Left cardiac atrium (tissue), 4 donors: ENCODE measurements at places on chromosomes 2 and 18. TPM values are rescaled to one million over a fixed set of nuclear protein-coding genes. Genes with fewer than 3 reads are reported as not detected.

PRSS56 gene
- 0.16 TPM for total RNA-seq

LINC00305 gene
- total RNA-seq: not detected

SLC16A14 gene
- 3.1 TPM for total RNA-seq

GRCh38 chr2:14451312-14451711 is 181.2 kb upstream of the LRATD1 start:
- DNase-seq: no peak

GRCh38 chr2:161982548-161983330 is 91.3 kb downstream of the DPP4 start:
- no peak for DNase-seq

- no peak for DNase-seq
Observed at GRCh38 chr2:190876631-190877030, 4.0 kb upstream of the GLS start.

GRCh38 chr2:218813771-218814460 is 17.7 kb downstream of the PRKAG3 start:
- no peak for DNase-seq

DNA sequence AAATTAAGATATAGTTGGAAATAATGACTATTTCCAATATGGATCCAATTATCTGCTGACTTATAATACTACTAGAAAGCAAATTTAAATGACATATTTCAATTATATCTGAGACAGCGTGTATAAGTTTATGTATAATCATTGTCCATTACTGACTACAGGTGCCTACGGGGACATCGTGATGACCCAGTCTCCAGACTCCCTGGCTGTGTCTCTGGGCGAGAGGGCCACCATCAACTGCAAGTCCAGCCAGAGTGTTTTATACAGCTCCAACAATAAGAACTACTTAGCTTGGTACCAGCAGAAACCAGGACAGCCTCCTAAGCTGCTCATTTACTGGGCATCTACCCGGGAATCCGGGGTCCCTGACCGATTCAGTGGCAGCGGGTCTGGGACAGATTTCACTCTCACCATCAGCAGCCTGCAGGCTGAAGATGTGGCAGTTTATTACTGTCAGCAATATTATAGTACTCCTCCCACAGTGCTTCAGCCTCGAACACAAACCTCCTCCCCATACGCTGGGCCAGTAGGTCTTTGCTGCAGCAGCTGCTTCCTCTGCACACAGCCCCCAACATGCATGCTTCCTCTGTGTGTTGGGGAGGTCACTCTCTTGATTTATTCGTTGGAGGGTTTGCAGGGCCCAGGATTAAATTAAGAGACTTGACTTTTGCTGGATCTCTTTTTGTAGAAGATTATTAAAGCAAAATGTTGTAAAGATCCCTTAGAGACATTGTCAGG is 194.4 kb downstream of the RPIA start:
- DNase-seq: no peak

DNA sequence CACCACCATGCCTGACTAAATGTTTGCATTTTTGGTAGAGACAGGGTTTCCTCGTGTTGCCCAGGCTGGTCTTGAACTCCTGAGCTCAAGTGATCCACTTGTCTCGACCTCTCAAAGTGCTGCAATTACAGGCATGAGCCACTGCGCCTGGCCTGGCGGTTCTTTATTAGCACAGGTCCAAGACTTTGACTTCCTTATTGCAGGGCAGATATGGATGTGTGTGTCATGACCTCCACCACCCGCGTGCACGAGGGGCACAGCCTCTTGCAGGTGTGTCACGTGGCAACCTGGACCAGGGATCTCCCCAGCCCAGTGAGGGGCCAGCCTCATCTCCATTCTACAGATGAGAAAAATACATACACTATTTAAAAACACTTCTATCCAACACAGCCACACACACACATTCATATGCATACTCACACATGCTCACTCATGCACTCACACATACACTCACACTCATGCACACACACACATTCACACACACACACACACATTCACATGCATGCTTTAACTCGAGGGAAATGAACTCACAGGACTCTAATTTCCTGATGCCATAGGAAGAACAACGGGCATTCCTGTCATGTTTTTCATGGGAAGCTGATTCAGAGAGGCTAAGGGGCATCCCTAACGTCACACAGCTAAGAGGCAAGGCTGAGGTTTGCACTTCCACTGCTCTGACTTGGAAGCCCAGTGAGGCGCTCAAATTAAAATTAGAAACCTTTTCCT is 38.8 kb downstream of the RRM2 start:
- no peak for DNase-seq

DNA sequence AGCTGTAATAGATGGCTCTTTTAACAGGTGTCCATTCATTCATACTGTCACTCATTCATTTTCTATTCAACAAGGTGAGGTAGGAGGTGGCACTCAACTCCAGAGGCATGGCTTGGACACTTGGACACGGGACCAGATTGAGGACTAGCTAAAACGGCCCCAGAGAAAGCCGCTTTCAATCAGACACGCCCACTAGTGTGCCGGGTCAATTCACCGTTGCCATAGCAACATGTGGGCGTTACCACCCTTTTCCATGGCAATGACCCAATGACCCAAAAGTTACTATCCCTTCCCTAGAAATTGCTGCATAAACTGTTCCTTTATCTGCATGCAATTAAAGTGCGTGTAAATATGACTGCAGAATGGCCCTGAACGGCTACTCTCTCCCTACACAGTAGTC is 49.2 kb upstream of the LGALSL start:
- DNase-seq: peak; percentile 65

DNA sequence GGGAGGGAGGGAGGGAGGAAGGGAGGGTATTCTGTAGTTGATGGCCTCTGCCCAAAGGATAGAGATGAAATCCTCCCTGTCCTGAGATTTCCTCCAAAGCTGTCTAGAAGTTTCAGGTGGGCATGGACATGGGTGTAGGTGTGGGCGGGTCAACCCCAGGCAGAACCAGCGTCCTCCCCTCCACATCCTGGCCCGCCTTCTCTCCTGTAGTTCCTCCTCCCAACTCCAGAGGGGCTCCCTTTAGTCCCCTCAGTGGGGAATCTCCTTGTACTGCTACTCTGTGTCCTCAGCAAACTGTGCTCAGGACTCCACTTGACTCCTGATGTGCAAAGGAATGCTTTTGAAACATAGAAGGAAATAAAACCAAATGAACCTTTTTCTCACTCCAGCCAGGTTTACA is 88.1 kb downstream of the MRPS9 start:
- DNase-seq: no peak

GRCh38 chr18:28846958-28847357 is 670.0 kb upstream of the CDH2 start:
- no peak for DNase-seq

NAT8 gene
- total RNA-seq: not detected

MYOM1 gene
- total RNA-seq: 263 TPM

DNA sequence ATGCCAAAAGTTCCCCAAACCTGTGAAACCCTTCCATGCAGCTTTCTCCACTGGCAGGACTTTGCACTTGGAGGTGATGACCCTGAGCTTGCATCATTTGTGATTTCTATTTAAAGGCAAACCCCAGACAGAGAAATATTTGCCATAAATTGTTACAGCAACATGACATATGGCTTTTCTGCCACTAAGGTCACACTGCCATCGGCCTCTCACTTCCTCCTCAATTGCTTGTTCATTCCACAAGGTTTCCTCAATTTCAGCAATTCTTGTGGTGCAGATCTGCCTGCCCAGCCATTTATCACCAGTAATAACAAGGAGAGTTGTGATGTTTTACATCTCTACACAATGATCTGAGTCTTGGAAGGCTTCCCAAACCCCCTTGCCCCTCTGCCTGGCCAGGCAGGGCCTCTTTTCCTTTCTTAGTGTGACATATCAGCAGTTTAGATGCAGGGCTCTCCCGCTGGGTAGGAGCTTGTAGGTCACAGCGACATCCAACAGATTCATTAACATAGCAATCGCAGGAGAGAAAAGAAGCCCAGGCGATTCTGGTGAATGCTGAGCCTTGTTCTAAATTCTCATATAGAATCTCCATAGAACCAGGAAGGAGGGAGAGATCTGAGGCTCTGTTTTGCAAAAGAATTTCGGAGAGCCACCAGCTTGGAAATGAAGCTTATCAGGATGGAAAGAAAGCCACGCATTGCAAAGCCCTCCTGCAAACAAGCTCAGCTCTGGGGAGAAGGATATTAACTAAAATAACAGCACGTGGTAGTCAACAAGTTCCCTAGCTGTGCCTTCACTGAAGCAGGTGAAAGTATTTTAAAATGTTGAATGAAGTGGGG is 46.7 kb upstream of the ITGA6 start:
- no peak for DNase-seq

GRCh38 chr2:8076448-8077342 is 605.2 kb upstream of the ID2 start:
- DNase-seq: no peak

- no peak for DNase-seq
Observed at GRCh38 chr18:42039396-42039795, 84.4 kb downstream of the PIK3C3 start.

DNA sequence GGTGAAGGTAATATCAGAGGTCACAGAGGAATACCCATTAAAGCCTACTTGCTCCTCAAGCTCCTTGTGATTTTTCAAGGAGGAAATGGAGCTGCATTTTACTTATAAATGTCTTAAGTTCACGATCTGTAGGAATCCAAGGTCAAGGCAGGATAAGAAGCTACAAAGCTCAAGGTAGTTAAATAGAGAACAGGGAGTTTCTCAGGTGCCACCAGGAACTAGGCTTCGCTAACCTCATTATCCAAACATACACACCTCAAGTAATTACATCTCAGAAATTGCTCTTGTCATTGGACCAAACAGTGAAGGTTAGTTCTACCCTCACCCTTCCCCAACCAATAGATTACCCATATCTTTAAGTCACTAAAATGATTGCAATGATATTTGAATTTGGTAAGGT is 317.4 kb upstream of the HNRNPA3 start:
- DNase-seq: no peak

- no peak for DNase-seq
Observed at GRCh38 chr2:48200620-48201293, 294.5 kb upstream of the FBXO11 start.

MC4R gene
- total RNA-seq: not detected

GRCh38 chr18:35497027-35497369 is 762 bp downstream of the INO80C start:
- DNase-seq: peak; percentile 61

- no peak for DNase-seq
Observed at GRCh38 chr2:76958749-76959148, 563.4 kb downstream of the LRRTM4 start.

NEURL3 gene
- 0.31 TPM for total RNA-seq

- DNase-seq: peak; percentile 52
Observed at GRCh38 chr2:241854342-241855244, 4.1 kb downstream of the PDCD1 start.
